ENCODE measurements at places on chromosomes 2 and 18. TPM values are rescaled to one million over a fixed set of nuclear protein-coding genes. Genes with fewer than 3 reads are reported as not detected.

DNA sequence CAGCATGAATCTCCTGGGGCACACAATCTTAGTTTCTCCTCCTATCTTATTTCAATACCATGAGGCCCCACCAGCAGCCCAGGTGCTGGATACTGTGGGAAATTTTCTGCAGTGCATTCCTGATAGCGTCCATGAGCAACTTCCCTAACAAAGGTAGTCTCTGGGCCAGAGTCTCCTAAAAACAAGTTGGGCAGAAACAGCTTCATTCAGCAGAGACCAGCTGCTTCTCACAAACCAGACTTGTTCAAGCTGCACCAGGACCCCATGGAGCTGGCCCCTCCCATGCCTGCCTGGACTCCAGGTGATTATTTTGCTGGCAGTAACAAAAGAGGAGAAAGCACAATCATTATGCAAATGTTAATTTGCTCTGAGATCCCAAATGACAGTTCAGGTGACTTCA is 31.4 kb downstream of the MYO5B start:
- H3K27ac ChIP-seq: no peak overlapping the region
- no peaks in the 10 kb centered on the region for H3K36me3 ChIP-seq
- peaks cover 37% of the 10 kb centered on the region for H3K4me1 ChIP-seq
- no peak overlapping the region for H3K4me3 ChIP-seq

DNA sequence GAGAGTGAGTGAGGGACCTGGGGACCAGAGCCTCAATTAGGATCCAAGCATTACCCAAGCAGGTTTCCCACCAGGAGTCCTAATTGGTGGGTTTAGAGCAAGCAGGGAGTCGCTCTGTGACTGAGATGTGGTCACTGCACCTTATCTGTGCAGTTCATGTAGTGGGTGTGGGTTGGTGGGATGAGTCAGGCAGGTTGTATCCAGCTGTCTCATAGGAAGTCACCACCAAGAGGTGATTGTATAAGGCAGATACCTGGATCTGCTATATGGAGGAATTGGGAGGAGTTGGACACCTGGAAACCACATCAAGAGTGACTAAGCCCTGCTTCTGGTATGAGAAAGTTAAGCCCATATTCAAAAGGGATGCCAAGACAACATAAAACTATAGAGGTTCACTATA is 106.8 kb downstream of the ARHGAP28 start:
- no peaks in the 10 kb centered on the region for H3K27me3 ChIP-seq
- no peak overlapping the region for H3K4me3 ChIP-seq
- H3K36me3 ChIP-seq: 0 out of 2 replicates have a peak, but pooled peaks cover 2% of the 10 kb centered on the region
- H3K4me1 ChIP-seq: peaks cover 5% of the 10 kb centered on the region

DNA sequence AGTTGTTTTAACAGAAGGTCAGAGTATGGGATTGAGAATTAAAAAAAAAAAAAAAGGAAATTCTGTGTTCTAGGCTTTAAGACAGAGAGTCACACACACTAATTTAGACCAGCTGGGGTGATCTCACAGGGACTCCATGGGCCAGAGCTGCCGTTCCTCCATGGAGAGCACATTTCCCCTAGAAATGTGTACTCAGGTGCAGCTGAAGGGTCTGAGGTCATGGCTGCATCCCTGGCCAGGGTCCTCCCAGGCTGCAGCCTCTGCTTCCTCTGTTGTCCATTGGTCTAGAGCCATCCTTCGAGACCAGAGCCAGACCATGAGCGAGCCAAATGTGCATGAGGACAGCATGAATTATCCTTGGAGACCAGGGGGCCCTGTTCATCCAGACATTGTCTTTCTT is 190.1 kb upstream of the TNP1 start:
- no peak overlapping the region for H3K4me3 ChIP-seq
- no peak overlapping the region for H3K27ac ChIP-seq
- H3K36me3 ChIP-seq: no peaks in the 10 kb centered on the region
- no peak for DNase-seq

DNA sequence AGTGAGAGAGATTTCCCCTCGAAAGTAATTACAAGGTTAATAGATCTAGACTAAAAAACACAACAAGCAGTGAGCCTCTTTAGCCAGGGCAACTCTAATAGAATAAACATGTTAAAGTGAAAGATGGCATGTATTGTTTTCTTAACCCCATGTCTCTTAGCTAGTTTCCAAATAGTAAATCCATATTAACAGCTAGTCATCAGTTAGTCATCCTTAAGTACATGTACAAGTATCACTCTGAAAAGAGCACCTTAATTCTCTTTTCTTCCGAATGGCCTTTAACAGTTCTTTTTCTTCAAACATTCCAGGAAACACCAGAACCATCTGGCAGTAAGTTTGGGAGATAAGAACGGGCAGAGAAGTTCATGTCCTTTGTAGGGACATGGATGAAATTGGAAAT is 1480.0 kb downstream of the LRP1B start:
- H3K27me3 ChIP-seq: no peaks in the 10 kb centered on the region
- DNase-seq: no peak
- H3K4me3 ChIP-seq: no peak overlapping the region
- peaks cover 4% of the 10 kb centered on the region for H3K4me1 ChIP-seq

- no peaks in the 10 kb centered on the region for H3K36me3 ChIP-seq
- peaks cover 23% of the 10 kb centered on the region for H3K27me3 ChIP-seq
- H3K4me1 ChIP-seq: peaks cover 15% of the 10 kb centered on the region
- no peak overlapping the region for H3K4me3 ChIP-seq
- DNase-seq: no peak
- H3K27ac ChIP-seq: no peak overlapping the region
Measured at GRCh38 chr2:64748147-64748546, 94.4 kb upstream of the SERTAD2 start.

DNA sequence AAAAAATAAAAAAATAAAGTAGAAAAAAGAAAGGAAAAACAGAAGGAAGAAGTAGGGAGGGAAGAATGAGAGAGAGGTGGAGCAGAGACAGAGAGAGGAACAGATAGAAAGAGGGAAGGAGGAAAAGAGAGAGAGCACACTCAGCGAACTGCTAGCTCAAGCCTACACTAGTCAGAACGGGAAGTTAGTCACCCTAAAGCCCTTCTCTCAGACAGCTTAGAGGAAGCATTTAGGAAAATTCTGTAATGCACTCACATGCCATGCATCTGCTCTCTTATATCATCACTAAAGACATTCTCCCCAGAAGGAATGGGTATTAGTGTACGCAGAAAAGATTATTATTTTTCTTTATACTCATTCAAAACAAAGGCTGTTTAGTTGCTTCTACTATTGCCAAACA is 68.1 kb upstream of the SULT1C3 start:
- no peaks in the 10 kb centered on the region for H3K36me3 ChIP-seq
- no peak overlapping the region for H3K27ac ChIP-seq
- no peak overlapping the region for H3K4me3 ChIP-seq
- no peaks in the 10 kb centered on the region for H3K27me3 ChIP-seq

- DNase-seq: peak; percentile 64
- H3K36me3 ChIP-seq: peaks cover 7% of the 10 kb centered on the region
- H3K27me3 ChIP-seq: no peaks in the 10 kb centered on the region
Measured at GRCh38 chr2:223993634-223994232, 36.5 kb downstream of the MRPL44 start.

DNA sequence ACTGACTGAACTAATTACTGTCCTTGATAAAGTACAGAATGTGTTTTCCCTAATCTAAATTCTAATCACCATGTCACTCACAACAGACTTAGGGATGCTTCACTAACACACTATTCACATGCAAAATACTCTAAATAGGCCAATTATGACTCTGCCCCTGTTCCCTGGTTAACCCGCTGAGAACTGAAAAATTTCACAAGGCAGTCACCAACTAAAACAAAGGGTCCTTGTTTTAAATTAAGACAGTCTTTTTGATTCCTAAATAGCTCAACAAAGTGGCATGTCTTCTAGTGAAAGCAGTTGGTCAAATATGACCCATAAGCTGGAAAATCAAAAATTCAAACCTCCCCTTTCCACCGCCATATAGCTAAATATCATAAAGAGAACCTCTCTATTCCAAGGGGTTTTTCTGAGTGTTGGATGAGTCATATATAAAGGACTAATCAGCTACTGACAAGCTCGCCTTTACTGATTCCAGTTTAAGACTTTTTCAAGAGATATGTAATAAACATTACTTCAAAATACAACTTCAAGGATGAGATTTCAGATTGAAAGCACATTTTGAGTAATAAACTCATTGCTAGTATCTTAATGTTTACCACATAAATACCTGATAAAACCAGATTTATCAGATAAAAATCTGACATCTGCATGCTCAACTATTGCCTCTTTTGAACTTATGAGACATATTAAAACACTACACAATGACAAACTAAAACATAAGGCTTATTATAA is 235.8 kb downstream of the TCF4 start:
- peak overlapping the region; percentile 17 for H3K4me3 ChIP-seq
- DNase-seq: no peak
- H3K27me3 ChIP-seq: peaks cover 33% of the 10 kb centered on the region
- H3K4me1 ChIP-seq: peaks cover 75% of the 10 kb centered on the region

Gene MAP3K19
- total RNA-seq: not detected
